Caki2 (cell line): ENCODE measurements at places on chromosomes 5 and 9.

GRCh38 chr9:13508086-13508485 lies 228.6 kb upstream of the MPDZ start:
- DNase-seq: no peak

DNA sequence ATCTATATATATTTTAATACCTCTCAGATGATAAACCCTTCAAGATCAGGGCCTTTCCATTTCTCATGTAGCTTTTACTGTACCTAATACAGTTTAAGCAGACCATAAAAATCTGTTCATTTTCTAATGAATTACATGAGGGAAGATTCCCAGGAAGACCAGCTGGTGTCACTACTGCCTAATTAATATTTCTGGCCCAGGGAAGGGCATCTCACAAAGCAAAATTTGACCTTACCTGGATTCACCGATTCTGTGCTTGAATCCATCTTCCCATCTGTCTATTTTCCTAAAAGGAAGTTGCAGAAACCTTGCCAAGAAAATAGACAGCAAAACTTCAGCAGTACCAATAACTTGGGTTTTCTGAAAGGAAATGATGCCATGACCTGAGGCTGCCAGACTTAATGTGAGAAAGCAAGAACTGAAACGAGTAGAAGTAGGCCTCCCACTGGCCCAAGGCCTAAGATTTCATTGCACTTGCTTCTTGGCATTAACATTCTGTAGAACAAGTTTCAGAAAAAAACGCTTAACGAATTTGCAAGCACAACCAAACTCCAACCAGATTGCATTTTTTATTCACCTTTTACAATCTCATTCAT lies 83.0 kb upstream of the GLIS3 start:
- DNase-seq: peak; percentile 14

- no peak for DNase-seq
These were observed 999.6 kb upstream of the DMAC1 start for GRCh38 chr9:8799206-8799605.

GRCh38 chr5:55234121-55234700 lies 803 bp upstream of the CCNO start:
- peak; percentile 64 for DNase-seq

- no peak for DNase-seq
These were observed 514 bp downstream of the STOML2 start for GRCh38 chr9:35102465-35102768.

DNA sequence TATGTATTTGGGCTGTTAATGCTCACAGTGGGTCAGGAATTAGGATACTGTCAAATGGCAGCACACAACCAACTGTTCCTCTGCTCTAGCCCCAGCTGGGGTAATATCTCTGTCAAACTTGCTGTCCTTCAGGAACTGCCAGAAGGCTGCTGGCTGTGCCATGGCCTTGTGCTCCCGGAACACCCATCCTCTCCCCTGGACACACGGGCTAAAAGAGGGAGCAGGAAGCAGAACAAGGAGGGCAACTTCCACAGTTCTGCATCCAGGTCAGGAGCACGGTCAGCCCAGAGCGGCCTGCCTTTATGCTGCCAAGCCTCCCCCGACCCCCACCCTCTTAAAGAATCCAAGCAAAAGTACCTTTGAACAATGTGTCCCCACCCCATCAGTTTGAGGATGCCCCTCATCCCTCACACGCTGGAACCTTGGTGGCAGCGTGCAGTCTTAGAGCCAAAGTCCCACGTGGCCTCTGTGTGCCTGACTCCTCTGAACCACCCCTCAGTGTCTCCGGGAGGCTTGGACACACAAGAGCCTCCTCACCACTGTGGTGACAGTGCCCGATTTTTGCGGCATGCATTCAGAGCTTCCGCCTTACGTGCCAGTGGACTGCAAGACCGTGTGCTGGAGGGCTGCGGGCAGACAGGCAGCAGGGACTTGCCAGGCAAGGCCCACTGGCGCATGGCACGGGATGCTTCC lies 60.8 kb downstream of the PSMB7 start:
- DNase-seq: no peak

GRCh38 chr9:34501372-34501771 lies 21.4 kb downstream of the ENHO start:
- DNase-seq: no peak
